ENCODE measurements at places on chromosomes 2 and 18.
A peak's percentile ranks its signal among the peaks of the same experiment; 100 is the strongest.

DNA sequence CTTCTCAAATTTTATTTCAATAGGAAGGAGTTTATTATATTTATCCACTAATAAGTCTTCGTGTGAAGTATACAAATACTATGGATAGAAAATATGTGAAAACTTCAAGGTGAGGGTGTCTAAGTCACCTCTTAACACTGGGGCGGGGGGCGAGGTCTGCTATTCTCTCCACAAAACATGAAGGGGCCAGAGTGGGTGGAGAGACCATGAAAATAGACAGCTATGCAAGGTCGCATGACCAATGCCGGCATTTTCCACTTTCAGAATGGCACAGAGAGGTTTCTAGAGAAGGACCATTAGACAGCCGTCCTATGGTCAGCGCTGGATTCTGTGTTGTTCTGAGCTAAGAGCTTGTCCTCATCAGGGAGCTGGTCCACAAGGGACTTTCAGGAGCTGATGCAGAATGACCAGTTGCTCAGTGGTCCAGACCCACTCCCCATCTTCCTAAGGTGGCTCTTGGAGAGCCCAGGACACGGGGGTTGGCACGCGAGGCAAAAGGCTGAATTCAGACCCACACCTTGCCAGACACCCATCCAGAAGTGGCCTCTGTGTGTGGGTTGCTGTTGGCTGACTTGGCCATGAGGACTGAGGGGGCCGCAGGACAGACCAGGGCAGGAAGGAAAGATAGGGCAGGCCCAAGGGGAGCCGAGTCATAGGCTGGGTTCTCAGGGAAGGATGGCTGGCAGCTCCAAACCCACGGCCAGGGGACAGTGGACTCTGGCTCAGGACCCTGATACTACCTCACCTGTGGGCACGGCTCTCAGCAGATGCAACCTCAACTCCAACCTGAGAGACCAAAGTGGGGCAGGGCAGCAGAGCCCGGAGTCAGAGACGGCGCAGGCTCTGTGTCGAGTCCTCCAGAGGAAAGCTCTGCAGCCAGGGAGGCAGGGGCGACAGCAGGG, 69.8 kb downstream of the NDUFA10 start:
- DNase-seq, result peak; percentile 69
- H3K27me3 ChIP-seq, result no peaks in the 10 kb centered on the region
- H3K4me3 ChIP-seq, result no peak overlapping the region
- H3K36me3 ChIP-seq, result no peaks in the 10 kb centered on the region
- no peak overlapping the region for H3K27ac ChIP-seq

DNA sequence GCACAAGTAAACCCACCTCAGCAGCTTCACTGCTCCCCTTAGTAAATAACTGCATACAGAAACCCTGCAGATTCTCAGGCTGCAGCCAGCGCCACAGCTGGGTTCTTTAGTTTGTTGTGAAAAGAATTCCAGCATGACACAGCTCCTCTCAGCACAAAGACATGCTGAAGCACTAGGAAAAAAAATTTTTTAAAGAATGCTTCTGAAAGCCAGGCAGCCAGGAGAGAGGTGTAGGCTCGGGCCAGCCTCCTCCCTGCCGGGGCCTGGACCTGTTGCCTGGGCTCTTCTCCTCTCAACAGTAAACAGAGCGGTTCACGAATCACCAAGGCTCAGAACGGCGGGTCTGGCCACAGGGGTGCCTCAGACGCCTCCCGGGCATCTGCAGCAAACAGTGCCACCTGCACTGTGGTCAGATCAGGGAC, 95.7 kb upstream of the POU3F3 start:
- no peak overlapping the region for H3K27ac ChIP-seq
- no peaks in the 10 kb centered on the region for H3K27me3 ChIP-seq
- no peaks in the 10 kb centered on the region for H3K36me3 ChIP-seq
- DNase-seq, result no peak
- no peaks in the 10 kb centered on the region for H3K4me1 ChIP-seq
- no peak overlapping the region for H3K4me3 ChIP-seq

- no peak overlapping the region for H3K27ac ChIP-seq
- no peak overlapping the region for H3K4me3 ChIP-seq
- no peaks in the 10 kb centered on the region for H3K36me3 ChIP-seq
These were observed 264.1 kb downstream of the EXOC6B start for GRCh38 chr2:72561621-72562318.

DNA sequence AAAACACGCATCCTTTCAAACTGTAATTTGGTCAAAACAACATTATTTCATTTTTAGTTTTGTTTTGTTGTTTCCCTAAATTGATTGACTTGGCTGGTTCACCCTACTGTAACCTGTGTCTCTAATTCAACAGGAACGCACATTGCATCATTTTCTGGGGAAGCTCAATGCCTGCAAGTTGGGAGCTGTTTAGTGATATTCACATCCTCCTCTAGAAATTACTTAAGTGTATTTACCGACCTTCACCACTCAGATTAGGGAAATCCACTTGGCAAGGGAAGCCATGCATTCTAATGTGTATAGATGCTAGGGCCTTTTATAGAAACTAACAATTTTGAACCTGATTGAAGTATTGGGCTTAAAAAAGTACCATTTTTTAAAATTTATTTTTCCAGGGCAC, 7.3 kb upstream of the TPO start:
- H3K36me3 ChIP-seq, result no peaks in the 10 kb centered on the region
- H3K27ac ChIP-seq, result no peak overlapping the region
- H3K27me3 ChIP-seq, result no peaks in the 10 kb centered on the region
- H3K4me3 ChIP-seq, result no peak overlapping the region

- peak; percentile 76 for DNase-seq
- H3K4me1 ChIP-seq, result peaks cover 1% of the 10 kb centered on the region
- H3K27ac ChIP-seq, result peak overlapping the region; percentile 22
- H3K36me3 ChIP-seq, result no peaks in the 10 kb centered on the region
- no peaks in the 10 kb centered on the region for H3K27me3 ChIP-seq
These were observed 163.1 kb downstream of the TTC32 start for GRCh38 chr2:19738707-19739106.

DNA sequence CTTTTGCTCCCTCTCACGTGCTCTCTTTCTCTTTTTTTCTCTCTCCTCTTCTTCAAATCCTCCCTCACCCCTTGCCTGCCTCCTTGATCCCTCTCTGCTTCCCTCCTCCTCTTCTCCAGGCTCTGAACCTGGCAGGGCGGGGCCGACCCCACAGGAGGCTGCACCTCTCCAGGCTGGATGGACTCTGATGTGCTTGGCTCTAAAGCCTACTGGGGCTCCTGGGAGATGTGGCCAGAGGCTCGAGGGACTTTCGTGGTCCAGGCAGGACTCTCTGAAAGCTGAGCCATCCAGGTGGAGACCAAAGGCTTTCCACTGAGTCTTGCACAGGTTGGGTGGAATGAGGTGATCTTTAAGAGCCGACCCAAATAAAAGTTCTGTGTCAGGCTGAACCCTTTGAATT, 25.4 kb downstream of the DYSF start:
- H3K27me3 ChIP-seq, result no peaks in the 10 kb centered on the region
- no peaks in the 10 kb centered on the region for H3K36me3 ChIP-seq
- H3K4me1 ChIP-seq, result no peaks in the 10 kb centered on the region
- DNase-seq, result no peak
- no peak overlapping the region for H3K27ac ChIP-seq
- no peak overlapping the region for H3K4me3 ChIP-seq

- no peak for DNase-seq
- no peak overlapping the region for H3K4me3 ChIP-seq
- H3K27me3 ChIP-seq, result no peaks in the 10 kb centered on the region
- no peaks in the 10 kb centered on the region for H3K4me1 ChIP-seq
These were observed 70.6 kb downstream of the GDF7 start for GRCh38 chr2:20737505-20737904.

DNA sequence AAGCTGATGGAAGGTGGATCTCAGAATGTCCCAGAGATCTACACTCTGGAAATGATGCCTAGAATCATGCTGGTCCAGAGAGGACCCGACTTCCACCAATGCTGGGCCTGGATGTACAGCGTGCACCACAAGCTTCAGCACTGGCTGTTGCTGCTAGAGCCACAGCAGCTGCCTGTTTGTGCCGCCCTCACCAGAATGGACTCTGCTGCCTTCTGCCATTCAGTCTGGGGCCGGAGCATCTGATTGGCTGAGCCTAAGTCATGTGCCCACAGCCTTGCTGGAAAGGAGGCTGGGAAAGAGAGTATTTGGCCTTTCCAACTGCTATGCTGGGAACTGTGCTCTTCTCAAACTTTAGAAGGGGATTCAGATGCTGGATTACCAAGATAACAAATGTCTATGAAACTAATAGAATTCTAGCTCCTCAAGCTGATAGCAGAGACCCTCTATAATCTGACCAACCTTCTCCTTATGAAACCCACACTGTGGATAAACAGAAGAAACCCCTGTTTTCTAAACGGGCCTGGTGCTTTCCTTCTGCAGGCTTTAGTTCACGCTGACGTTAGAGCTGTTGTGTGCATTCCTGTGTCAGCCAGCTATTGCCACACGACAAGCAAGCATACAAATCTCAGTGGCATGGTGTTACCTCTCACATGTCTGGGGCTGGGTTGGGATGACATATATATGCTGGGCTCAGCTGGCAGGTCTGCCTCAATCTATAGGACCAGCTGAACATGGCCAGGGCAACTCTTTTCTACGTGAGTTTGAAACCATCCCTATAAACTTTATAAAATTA, 4.1 kb upstream of the LOXHD1 start:
- H3K4me1 ChIP-seq, result no peaks in the 10 kb centered on the region
- peak; percentile 55 for DNase-seq
- H3K27me3 ChIP-seq, result no peaks in the 10 kb centered on the region
- H3K4me3 ChIP-seq, result no peak overlapping the region
- H3K27ac ChIP-seq, result no peak overlapping the region

Data from aorta (tissue), 5 donors.